ENCODE measurements at places on chromosomes 2 and 18.

GRCh38 chr2:20771299-20771698 lies 51.6 kb downstream of the LDAH start:
- no peak for DNase-seq

GRCh38 chr2:223460209-223460608 lies 142.0 kb downstream of the SCG2 start:
- no peak for DNase-seq

GRCh38 chr2:9359463-9359862 lies 63.9 kb downstream of the ITGB1BP1 start:
- no peak for DNase-seq

GRCh38 chr2:232592772-232593395 lies 40.5 kb upstream of the EFHD1 start:
- DNase-seq: no peak

DNA sequence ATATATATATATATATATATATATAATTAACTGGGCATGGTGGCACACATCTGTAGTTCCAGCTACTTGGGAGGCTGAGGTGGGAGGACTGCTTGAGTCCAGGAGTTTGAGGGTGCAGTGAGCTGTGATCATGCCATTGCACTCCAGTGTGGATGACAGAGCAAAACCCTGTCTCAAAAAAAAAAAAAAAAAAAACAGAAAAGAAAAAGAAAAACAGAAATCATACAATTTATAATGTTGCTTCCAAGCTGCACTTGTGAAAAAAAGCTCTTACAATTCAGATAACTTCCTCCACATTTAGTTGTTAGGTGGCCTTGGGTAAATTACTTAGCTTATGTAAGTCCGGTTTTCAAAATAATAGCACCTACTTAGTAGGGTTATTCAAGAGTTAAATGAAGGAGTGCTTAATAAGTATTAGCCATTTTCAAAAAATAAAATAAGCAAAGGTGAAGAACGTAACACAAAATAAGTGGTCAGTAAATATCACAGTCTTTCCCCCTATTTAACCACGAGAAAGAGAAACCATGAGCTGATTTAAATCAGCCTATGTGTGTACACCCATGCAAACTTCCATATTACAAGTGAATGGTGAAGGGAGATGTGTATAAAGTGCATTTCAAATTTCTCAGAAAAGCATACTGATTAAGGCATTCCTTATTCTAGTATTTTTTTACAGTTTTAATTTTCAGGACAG lies 2.3 kb downstream of the WIPF1 start:
- DNase-seq: no peak

GRCh38 chr18:3499501-3499900 lies 49.5 kb downstream of the TGIF1 start:
- DNase-seq: no peak

GRCh38 chr2:112714836-112715631 lies 5.8 kb upstream of the NT5DC4 start:
- no peak for DNase-seq

DNA sequence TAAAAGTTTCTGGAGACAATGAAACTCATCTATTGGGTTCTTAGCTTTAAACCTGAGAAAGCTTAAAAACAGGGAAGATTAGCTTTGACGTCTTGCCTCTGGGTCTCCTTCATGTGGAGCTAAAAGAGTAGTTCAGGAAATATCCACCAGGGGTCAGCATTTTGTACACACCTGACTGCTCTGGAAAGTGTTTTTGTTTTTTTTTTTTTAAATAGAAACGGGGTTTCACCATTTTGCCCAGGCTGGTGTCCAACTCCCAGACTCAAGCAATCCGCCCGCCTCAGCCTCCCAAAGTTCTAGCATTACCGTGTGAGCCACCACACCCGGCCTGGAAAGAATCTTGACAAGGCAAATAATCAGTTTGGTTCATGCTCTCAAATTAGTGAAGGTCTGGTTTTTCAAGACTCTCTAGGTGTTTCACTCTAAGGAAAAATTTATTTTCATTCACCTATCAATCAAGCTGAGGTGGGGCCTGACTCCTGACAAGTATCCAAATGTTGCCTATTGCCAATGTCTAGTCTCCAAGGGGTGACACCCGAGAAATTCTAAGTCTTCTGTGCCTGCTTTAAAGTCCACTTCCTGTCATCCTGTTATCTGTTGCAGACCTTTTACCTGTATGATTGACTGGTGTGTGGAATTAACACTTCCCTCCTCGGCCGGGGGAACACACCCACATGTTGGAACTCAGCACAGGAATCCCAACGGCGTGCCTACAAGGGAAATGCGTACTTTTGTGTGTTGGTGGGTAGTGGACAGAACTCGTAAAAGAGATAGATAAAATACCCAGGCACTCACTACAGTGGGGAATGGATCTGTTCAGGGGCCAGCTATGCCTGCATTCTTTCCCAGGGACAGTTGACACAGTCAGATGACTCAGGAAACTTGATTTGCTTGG lies 11.3 kb downstream of the IL1RN start:
- DNase-seq: no peak

- no peak for DNase-seq
Measured at GRCh38 chr2:11578081-11578948, 44.5 kb downstream of the GREB1 start.

GRCh38 chr2:224263571-224264043 lies 138.3 kb downstream of the FAM124B start:
- DNase-seq: no peak

DNA sequence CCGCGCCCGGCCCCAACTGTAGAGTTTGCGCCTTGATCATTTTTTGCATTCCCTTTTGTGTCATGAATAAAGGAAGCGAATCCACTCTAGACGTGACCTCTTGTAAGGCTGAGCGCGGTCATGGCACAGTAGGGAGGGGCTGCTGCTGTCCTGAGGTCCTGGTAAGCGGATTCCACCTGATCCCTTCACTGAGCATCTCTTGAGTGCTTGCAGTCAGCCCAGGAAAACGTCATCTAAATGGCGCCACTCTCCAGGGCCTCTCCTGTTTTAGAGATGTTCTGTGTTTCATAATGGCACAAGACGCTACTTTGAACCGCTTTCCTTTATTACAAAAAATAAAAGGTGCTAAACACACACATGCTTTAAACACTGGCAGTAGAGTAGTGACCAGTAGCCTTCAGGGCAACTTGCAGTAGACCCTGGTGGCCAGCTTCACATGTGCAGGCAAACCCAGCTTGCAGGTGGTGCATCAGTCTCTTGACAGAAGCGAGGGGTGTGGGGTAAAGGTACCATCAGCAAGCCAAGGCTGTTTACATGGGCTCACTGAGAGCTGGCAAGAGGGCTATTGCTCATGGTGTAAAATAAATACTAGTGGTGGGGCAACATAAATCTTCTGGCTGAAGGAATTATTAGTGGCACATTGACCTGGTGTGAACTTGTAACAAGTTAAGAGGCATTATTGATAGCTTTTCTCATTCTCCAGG lies 43.0 kb upstream of the ACKR3 start:
- DNase-seq: no peak

DNA sequence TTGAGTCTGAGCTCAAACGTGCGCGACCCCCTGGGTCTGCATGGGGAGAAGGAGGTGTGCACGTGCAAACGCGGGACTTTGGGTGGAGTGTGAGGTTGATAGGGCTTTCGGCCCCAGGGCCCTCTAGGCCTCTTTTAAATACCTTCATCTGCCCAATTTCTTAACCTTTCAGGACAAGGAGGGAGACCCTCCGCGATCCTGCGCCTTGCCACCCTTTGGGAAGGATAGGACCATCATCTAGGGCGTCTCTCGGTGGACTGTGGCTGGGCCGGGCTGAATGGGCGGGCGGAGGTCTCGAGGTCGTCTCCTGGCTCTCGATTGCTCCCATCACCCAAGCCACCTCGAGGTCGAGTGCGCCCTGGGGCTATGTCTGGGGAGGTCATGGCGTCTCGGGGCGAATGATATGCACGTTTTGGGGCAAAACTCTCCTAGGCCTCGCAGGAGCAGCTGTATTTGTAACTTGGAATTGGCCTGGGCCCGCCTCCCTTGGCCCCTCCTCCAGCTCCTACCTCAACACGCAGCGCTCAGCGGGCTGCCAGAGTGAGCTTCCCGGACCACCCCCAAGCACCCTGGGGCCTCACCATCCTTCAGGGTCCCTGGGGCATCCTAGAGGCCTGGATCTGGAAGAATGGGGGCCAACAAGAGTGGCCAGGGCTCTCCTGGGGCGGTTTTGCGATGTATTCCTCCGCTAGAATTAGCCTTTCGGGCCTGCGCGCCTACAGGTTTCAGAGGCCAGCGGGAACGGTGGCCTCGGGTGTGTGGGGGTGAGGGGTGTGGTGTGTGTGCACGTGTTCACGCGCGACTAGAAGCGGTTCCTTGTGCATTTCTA lies 8.7 kb upstream of the SIX3 start:
- DNase-seq: no peak

DNA sequence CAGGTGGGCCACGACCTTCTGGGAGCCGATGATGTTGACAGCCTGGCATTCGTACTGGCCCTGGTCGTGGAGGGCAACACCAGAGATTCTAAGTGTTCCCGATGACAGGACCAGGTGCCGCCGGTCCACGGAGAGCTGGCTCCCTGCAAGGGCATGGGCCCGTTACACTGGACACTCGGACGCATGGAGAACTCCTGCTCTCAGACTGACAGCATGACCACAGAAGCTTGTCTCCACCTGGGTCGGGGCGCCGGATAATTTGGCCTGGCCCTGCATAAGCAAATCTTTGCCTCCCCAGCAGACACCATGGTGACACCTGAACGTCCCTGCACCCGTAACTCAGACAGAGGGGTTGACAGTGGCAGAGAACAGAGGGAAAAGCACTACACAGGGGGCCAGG lies 80.7 kb downstream of the PXDN start:
- DNase-seq: no peak

GRCh38 chr2:196544906-196545433 lies 94.5 kb upstream of the CCDC150 start:
- no peak for DNase-seq

GRCh38 chr2:24382363-24383073 lies 22.2 kb upstream of the ITSN2 start:
- no peak for DNase-seq

DNA sequence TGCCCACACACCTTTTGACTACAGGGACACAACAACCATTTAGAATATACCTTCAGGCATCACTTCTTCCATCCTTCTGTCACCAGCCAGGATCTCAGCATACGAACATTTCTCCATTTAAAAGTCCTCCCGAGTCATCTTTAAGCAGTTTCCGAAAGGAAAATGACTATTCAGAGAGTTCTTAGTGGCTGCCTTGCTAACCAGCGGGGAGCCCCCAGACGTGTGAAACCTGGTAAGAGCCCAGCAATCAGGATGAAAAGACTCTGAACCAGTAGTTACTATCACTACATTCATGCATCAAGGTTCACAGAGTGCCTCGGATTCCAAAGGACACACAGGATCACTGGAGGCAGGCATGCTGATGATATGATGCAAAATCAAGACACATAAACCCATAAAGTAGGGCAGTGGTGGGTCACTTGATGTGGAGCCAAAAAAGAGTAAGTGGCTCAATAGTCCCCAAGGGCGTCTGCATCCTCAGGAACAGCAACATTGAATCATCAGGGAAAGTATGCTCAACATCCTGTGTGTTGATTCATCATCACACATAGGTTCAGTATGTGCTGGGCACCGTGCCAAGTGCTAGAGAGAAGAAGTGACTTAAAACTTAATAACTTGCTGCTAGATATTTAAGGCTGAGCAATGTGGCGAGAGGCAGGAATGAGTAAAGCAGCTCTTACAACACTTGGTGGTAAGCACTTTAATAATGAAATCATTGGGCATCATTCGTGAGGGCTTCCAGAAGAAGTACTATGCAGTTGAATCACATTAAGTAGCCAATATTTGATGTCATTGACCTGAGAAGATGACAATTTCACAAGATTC lies 4.4 kb downstream of the CCL20 start:
- DNase-seq: peak; percentile 98

GRCh38 chr2:112053917-112054846 lies 887 bp upstream of the TMEM87B start:
- peak; percentile 99 for DNase-seq

GRCh38 chr2:112572005-112572404 lies 12.4 kb upstream of the CHCHD5 start:
- DNase-seq: no peak

All from chondrocyte (in vitro differentiated cells).